Foreskin keratinocyte (primary cell): ENCODE measurements at places on chromosomes 1 and 21. TPM values are rescaled to one million over a fixed set of nuclear protein-coding genes. Genes with fewer than 3 reads are reported as not detected.

- DNase-seq, result no peak
Observed at GRCh38 chr1:32991819-32992488, 27.3 kb upstream of the RNF19B start.

Gene ZNF648
- not detected in 2 replicates for total RNA-seq

DNA sequence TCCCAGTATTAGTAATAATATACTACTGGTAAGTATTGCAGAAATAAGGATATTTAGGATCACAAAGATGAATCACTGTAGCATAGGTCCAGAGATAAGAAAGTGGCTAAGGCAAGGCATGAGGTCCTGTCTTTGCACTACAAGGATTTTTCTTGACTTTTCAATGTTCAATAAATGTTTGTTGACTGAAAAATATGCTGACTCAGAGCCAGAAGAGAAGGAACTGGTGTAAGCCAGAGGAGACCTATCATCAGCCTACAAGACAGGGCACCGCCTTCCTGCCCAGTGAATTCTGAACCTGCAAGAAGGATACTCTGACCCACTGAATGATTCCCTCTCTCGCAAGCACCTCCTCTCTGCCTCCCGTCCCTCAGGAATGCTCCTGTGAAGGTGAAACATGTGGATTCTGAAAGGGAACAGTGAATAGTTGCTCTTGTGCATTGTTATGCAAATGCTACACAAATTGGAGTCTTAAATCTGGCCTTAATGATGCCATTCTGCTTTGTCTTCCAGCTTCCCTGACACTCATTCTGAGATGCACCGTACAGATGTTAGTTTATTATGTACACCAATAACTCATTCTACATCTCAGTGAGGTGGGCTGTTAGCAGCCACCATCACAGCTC lies 540.0 kb downstream of the OMA1 start:
- no peak for DNase-seq

DNA sequence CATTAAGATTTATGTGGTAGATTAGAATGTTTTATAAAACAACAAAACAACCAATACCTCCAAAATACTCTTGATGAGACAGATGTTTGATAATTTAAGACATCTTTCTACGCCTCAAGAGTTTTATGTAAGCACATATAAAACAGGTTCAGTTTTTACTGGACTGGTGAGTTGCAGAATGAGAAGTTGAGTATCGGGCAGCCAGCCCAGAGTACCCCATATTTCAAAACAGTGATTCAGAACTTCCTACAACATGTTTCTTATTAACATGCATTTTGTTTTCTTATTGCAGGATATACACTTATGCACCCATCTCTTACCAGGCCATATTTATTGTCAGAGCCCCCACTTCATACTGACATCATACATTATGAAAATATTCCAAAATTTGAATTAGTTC lies 91.4 kb upstream of the RAVER2 start:
- DNase-seq, result no peak

GRCh38 chr1:218496561-218496960 lies 151.4 kb downstream of the TGFB2 start:
- DNase-seq, result peak; percentile 100

DNA sequence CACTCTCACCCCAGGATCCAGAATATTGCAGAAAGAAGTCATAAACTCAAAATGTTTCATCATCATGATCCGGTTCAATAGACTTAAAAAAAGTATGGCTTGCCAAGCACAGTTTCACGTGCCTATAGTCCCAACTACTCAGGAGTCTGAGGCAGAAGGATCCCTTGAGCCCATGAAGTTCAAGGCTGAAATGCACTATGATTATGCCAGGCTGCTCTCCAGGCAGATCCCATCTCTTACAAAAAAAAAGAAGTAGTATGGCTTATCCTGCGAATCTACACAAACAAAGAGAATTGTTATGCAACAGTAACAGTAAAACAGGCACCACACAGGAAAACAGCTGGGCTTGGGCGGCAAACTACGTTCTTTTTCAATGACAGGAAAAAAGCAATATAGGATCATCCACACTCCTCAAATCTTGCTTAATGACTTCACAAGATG lies 76.2 kb downstream of the EIF4G3 start:
- DNase-seq, result no peak

GRCh38 chr21:26105819-26106218 lies 64.8 kb downstream of the APP start:
- DNase-seq, result no peak

DNA sequence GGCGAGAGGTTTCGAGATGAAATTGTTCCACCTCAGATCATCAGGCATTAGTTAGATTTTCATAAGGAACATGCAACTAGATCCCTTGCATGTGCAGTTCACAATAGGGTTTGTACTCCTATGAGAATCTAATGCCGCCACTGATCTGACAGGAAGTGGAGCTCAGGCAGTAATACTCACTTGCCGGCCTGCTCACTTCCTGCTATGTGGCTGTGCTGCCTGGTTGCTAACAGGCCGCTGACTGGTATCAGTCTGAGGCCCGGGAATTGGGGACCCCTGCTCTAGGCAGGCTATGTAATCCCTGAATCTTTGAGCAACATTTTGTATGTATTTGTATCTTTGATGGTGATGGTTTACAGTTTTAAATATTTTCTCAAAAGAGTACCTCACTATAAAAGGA lies 32.5 kb downstream of the XKR8 start:
- DNase-seq, result no peak

DNA sequence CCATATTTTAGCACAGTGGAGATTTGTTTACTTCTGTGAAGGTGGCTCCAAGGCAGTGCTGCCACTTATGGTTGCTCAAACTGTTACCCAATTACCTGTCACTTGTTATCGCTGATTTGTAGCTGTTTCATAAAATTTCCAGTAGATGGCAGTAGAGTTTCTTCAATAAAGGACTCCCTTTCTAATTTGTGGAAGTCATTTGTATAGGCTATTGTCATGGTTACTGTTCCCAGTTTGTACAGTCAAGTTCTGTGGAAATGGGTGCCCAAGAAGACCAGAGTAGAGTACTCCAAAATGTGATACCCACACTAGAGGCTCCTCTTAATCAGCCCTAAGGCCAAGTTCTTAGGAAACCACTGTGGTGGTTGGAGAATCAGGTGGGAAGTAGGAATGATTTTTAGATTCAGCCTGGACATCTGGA lies 186.1 kb downstream of the CLEC20A start:
- DNase-seq, result peak; percentile 51

GRCh38 chr1:1318131-1318652 lies 6.3 kb downstream of the INTS11 start:
- DNase-seq, result peak; percentile 88

GRCh38 chr1:6601049-6601922 lies 1.4 kb downstream of the KLHL21 start:
- peak; percentile 97 for DNase-seq

DNA sequence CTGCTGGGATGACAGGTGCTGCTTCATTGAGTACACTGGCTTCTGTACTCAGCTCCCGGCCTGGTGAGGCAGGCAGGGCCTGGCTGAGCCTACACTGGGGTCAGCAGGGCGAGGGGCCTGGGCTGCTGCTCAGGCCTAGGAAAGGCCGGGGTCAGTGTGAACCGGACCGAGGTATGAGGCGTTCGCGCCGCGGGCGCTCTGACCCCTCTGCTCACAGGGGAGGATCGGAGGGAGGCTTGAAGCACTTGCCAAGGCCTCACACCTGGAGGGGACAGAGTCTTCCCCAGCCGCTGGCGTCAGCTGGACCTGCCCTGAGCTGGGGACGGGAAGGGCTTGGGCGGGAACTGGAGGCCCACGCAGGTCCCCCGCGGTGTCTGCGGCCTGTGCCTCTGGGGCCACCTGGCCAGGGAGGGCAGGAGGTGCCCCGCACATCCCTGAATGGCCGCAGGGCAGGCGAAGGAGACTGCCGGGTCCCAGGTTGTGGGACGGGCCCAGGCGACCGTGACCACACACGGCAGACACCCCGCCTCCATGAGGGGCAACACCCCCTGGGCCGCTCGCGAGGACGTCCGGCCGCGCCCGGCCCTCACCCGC lies 466 bp downstream of the PEX10 start:
- DNase-seq, result no peak

DNA sequence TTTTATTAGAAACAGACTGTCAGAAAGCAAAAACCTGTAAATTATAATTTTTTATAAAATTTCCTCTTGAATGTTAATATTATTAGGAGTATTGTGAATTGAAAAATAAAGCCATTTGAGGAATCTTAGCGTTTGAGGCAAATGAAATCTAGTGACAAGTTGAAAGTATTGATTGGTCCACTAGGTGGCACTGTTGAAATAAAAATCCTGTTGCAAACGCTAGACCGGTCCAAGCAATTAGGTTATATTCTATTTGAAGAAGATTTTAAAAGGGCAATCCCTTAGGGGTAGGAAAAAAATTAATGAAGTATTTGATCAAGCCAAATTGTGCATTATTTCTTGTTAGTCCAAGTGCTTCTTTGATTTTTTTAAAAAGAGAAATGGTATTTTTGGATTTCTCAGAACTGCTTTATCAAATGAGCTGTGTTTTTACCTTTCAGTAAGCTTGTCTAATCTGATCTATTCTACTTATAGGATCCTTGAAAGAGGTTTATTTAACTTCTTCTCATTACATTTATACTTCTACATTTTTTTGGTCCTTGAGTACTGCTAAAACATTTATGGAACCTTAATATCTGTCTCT lies 57.7 kb downstream of the ATG4C start:
- no peak for DNase-seq

- DNase-seq, result peak; percentile 91
Observed at GRCh38 chr21:38773099-38774061, 32.3 kb upstream of the ETS2 start.
